ENCODE measurements at places on chromosomes 16 and 17.

DNA sequence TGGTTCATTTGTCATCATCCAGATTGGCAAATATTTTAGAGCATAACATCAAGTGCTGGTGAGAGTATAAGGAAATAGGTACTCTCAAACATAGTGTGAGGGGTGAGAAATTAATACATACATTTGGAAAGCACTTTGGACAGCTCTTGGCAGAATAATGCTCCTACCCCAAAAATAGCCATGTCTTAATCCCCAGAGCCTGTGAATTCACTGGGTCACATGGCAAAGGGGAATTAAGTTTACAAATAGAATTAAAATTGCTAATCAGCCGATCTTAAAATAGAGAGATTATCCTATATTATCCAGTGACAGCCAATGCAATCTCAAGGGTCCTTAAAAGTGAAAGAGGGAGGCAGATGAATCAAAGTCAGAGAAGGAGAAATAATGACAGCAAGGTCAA lies 38.8 kb upstream of the ANKFN1 start:
- DNase-seq = no peak

DNA sequence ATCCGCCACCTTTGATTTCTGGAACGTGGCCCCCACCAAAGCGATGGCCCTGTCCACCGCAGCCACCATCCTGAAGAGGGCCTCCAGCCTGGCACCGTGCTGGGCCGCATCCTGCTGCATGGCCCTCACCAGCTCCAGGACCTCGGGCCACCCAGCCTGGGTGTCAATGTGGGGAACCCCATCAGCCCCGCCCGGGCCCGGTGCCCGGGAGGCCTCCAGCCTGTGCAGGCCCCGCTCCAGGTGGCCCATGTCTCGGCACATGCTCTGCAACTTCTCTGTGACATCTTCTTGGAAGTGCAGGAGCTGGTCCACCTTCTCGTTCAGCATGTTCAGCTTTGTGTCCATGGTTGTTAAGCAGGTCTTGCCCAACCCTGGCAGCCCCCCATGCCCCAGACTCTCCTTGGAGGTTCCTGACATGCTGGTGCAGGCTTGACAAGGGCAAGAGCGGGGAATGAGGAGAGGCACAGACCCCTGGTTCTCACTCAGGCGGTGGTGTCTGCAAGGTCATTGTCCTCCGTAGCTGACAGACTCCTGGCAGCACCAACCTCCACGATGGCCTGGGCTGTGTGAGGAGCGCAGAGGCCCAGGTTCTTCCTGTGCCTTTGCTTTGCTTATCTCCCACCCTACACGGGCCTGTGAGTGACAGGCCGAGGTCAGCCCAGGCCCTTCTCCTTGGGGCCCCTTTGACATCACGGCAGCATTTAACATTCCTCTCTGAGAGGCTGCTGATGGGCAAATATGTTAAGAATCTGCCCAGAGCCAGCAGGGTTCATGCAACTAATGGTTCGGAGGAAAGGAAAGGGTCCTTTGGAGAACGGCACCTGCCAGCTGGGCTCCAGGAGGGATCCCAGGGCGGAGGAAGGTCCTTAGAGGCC lies at the start of gene MYLK3:
Gene MYLK3 (minus strand): TSS at position 568 of the 875 bp plus-strand sequence. CDS start 151 bp downstream, at position 417.
- no peak for DNase-seq

GRCh38 chr16:14003074-14003570 lies 68.0 kb upstream of the MRTFB start:
- peak; percentile 14 for DNase-seq

- DNase-seq = no peak
These were observed 11.7 kb downstream of the RHBDL3 start for GRCh38 chr17:32277284-32277683.

GRCh38 chr17:17081304-17081940 lies 39.2 kb downstream of the MPRIP start:
- DNase-seq = no peak

- DNase-seq = no peak
These were observed 1616.4 kb downstream of the CDH8 start for GRCh38 chr16:60419859-60420258.

DNA sequence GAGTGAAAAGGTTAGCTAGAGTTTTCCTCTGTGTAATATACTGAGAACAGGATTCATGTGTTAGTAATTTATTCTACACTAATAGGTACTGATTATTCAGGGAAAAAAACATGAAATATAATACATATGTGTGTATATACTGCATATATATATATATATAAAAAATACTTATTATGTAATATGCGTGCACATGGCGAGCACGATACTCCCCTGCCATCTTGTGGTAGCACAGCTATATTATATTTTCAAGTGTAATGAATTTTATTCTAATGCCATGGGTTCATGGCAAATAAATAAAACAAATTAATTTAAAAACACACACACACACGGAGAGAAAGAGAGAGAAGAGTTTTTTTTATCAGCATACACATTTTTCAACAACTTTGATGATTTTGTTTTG lies 460.6 kb downstream of the KCNJ2 start:
- DNase-seq = no peak

Measured in kidney glomerular epithelial cell (primary cell).